Sigmoid colon (tissue), 7 donors: ENCODE measurements at places on chromosomes 5 and 9.

DNA sequence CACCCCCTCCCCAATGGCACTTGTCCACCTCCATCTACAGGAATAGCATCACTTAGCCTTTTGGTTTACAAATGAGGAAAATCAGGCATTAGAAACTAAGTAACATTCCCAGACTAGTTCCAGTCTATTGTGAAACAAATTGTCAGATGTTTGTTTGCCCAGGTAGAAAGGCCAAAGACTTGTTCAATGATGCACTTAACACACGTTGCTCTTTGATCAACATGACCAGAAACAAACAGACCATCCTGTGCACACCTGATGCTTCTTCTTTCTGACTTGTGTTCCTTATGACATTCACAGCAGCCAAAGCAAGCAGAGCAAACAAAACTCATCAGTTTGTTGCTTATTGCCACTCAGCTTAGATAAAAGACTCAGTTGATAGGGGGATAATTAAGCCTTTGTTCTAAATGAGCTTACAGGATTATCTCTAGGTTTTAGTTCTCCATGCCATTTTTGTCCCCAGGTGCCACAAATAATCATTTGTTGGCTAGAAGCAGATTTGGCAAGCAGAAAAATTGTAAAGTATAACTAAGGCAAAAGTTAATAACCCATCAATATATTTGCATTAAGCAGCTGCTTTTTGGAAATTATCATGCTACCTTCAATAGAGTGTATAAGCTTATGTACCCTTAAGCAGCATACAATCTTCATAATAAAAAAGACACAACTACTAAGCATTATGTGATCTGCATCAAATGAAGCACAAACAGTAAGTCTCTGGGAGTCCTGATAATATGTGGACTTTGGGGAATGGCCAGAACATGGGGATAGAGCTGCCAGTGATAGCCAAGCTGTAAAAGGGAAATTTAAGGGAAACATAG is 26.3 kb upstream of the FST start:
- no peak for DNase-seq

- peak; percentile 27 for DNase-seq
Measured at GRCh38 chr9:91776409-91777291, 173.4 kb downstream of the ROR2 start.

- DNase-seq: no peak
Measured at GRCh38 chr5:148374690-148375360, 8.9 kb upstream of the FBXO38 start.

DNA sequence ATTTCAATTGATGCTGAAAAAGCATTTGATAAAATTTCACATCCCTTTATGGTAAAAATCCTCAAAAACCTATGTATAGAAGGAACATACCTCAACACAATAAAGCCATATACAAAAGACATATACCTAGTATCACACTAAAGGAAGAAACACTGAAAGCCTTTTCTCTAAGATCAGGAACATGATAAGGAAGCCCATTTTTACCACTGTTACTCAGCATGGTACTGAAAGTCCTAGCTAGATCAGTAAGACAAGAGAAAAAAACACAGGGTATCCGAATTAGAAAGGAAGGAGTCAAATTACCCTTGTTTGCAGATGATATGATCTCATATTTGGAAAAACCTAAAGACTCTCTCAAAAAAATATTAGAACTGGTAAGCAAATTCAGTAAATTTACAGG is 350.2 kb upstream of the PDE4D start:
- no peak for DNase-seq

GRCh38 chr5:136025900-136026299 is 2.9 kb upstream of the TGFBI start:
- peak; percentile 77 for DNase-seq

- no peak for DNase-seq
Measured at GRCh38 chr9:89935801-89936200, 331.0 kb downstream of the GADD45G start.

DNA sequence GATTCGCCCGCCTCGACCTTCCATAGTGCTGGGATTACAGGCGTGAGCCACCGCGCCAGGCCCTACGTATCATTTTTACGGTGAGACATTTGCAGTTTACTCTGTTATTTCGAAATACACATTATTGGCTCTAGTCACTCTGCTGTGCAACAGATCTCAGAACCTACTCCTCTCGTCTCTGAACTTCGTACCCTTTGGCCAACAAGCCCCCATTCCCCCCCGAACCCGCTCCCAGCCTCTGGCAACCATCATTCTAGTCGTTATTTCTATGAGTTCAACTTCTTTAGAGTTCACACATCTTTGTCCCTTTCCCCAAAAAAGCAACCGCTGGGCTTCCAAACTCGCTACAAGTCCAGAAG is 735 bp downstream of the PTGR1 start:
- DNase-seq: peak; percentile 75

DNA sequence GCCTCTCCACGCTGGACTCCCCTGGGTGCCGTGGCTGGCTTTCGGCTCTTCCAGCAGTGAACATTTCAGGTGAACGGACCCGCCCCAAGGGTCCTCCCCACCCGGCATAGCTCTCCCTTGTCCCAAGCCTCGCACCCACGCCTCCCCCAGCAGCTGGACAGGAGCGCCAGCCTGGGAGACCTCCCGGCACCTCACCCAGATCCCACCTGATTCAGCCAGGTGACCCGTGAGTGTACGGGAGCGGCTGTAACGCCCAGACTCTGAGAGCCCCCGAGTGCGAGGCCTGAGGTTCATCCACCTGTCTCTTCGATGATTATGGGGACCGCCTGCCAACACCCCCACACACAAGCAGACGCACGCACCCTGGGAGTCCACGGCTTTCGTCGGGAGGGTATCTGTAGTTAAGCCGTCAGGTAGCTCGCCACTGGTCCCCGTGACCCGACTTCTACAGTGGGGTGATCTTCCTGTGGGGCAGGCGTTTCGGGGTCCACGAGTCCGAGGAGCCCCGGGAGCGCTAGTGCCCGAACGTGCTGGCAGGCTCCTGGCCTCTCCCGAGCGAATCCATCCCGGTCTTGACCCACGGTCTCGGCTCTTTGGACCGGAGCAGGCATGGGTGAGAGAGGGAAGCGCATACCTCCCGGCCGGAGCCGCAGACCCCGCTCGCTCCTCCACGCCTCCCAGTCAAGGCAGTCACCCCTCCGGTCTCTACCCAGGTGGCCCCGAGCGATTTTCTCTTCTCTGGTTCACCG is 14.9 kb downstream of the TRIM7 start:
- peak; percentile 75 for DNase-seq

DNA sequence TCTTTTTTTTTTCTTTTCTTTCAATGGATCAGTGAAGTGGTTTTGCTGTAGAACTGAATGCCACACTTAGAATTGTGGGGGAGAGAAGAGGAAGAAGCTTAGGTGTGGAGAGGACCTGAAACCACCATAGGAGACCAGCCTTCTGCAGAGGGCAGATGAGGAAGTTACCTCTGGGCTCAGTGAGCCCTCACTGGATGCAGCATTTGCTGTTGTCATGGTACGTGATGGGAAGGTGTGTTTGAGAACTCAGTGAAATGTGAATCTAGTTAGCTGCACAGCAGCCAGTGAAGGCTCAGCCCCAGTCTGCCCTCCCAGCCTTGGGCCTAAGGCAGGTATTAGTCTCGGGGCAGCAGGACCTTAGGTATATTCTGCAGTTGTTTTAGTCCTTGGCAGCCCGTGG is 17.5 kb downstream of the CYFIP2 start:
- DNase-seq: no peak

DNA sequence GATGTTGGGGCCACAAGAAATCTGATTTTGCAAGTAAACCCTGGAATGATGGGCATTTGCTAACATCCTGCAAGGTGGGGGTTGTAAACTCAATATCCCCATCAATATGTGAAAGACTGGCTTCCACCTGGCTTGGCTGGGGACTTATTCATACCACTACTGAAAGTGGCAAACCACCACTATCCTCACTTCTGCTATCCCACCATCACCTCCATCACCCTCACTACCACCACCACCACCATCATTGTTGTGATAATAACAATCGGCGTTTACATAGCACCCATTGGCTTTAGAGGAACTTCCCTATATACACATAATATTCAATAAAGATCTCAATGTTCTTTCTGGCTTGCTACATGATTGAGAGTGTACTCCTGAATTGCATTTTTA is 224.7 kb upstream of the DAP start:
- DNase-seq: no peak

GRCh38 chr5:89703817-89704216 is 705.7 kb downstream of the CETN3 start:
- DNase-seq: no peak

DNA sequence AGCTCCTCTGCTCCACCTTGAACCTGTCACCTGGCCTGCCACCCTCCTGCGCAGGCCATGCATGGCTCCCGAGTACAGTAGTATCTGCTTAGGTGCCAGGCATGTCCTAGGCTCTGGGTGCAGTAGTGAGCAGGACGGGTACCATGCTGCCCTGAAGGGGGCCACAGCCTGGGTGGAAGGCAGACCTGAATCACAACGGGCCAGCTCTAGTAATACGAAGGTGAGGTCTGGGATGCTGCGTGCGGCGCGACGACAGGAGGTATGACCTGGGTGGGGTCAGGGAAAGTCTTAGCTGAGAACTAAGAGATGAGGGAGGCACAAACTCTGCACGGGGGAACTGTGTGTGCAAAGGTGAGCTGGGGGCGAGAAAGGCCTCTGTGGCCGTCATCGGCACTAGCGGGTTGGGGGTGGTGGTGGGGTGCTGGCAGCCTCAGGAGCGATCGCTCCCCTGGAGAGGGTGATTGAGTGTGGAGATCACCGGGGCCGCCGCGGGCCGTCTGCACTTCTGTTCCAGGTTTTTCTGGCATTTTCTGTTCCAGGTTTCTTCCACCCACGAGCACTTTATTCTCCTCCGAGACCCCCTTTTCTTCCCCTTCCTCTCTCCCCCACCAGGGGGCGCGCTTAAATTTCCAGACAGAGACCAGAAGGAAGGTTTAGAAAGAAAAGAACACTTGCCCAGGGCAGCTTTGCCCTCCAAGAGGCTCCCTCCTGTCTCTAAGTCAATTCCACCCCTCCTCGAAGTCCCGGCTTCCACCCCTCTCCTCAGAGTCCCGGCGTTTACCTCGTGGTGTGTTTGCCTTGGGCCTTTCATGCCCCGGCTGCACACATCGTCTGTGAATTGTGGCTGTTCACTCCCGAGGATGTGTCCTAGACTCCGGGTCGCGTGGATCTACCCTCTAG is 15.1 kb downstream of the PDLIM4 start:
- peak; percentile 79 for DNase-seq

DNA sequence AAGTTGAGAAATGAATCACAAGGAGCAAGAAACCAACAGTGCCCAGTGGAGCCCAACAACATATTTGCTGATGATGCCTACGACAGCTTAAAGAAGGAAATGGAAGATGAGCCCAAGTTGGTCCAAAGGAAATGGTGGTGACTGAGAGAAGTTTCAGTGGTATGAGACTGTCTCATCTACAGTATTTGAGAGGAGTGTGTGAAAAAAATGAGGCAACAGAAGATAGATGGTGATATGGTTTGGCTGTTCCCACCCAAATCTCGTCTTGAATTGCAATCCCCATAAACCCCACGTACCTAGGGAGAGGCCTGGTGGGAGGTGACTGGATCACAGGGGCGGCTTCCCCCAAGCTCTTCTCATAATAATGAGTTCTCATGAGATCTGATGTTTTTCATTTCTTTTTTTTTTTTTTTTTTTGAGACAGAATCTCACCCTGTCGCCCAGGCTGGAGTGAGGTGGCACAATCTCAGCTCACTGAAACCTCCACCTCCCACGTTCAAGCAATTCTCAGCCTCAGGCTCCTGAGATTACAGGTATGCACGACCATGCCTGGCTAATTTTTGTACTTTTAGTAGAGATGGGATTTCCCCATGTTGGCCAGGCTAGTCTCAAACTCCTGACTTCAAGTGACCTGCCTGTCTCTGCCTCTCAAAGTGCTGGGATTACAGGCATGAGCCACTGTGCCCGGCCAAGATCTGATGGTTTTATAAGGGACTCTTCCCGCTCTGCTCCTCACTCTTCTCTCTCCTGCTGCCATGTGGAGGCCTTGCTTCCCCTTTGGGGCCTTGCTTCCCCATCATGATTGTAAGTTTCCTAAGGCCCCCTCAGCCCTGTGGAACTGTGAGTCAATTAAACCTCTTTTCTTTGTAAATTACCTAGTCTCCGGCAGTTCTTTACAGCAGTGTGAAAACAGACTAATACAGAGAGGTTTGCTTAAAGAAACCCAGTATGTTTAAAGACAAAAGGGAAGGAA is 30.2 kb downstream of the EFCAB9 start:
- DNase-seq: no peak

GRCh38 chr5:39476843-39477220 is 52.1 kb upstream of the DAB2 start:
- DNase-seq: no peak

- DNase-seq: no peak
Measured at GRCh38 chr9:70160686-70161600, 97.8 kb upstream of the SMC5 start.

DNA sequence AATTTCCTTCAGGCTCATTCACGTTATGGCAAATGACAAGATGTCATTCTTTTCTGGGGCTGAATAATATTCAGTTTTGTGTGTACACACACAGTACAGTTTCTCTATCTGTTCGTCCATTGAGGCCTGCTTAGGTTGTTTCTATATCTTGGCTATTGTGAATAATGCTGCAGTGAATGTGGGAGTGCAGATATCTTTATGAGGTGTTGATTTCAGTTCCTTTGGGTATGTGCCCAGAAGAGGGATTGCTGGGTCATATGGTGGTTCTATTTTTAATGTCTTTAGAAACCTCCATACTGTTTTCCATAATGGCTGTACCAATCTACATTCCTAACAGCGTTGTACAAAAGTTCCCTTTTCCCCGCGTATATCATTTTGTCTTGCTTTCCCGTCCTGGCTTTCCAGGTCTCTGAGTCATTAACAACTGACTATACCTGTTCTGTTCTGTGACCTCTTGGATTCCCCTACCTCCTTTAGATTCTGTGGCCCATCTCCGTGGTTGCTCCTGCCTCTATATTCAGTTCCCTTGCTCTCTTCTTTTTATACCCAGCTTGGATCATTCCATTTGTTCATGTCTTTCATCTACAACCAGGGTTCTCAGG is 6.8 kb downstream of the SNX30 start:
- DNase-seq: no peak

DNA sequence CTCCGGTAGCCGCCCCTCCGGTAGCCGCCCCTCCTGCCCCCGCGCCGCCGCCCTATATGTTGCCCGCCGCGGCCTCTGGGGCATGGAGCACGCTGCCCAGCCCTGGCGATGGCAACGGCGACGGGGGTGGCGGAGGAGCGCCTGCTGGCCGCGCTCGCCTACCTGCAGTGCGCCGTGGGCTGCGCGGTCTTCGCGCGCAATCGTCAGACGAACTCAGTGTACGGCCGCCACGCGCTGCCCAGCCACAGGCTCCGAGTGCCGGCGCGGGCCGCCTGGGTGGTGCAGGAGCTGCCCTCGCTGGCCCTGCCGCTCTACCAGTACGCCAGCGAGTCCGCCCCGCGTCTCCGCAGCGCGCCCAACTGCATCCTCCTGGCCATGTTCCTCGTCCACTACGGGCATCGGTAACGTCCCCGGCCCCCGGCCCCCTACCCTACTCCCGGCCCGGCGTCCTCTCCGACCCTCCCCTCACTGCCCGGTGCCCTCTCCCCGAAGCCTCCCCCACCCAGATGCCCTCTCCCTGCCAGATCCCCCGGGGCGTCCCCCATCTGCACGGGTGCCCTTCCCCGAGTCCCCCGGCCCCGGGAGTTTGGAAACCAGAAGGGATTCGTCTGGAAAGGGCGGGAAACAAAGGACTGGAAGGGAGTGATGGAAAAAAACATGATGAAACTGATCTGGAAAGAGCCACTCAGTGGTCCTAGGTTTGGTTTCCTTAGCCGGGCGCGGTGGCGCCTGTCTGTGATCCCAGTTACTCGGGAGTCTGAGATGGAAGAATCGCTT is 417 bp downstream of the SRD5A1 start:
- peak; percentile 72 for DNase-seq
